ENCODE measurements at places on chromosomes 16 and 17.
A peak's percentile ranks its signal among the peaks of the same experiment; 100 is the strongest.

- DNase-seq = no peak
These were observed 418.0 kb downstream of the CA10 start for GRCh38 chr17:51740531-51740930.

GRCh38 chr17:41918314-41919164 is at the start of gene ACLY:
Gene ACLY (minus strand): TSS chr17:41918951. CDS start chr17:41913873, 5,078 bp downstream.
- DNase-seq = peak; percentile 95

DNA sequence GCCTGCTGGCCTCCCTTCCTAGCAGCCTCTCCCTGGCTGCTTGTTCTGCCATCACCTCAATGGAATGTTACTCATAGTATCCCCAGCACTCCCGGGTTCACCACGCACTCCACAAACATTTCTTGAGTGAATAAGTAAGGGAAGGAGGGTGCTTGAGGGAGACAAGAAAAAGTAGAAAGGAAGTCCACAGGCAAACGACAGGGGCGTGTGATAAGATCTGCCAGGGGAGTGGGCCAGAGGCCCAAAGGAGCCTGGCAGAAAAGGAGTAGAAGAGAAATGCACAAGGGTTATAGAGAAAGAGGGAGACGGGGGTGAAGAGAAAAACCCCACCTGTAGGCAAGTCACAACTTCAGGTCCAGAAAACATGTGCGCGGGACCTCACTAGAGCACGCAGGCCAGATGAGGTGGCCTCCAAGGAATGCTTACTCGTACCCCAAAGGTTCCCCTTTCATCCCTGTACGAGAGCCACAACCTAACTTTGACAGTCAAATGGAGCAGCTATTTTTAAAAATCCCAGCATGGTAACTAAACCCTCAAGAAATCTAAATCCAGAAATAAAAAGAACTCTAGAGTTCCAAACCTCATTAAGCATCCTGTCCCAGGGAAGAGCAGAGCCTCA is 6.6 kb downstream of the ZDHHC7 start:
- no peak for DNase-seq

- DNase-seq = peak; percentile 52
These were observed 981 bp upstream of the UNC13D start for GRCh38 chr17:75845058-75845711.

DNA sequence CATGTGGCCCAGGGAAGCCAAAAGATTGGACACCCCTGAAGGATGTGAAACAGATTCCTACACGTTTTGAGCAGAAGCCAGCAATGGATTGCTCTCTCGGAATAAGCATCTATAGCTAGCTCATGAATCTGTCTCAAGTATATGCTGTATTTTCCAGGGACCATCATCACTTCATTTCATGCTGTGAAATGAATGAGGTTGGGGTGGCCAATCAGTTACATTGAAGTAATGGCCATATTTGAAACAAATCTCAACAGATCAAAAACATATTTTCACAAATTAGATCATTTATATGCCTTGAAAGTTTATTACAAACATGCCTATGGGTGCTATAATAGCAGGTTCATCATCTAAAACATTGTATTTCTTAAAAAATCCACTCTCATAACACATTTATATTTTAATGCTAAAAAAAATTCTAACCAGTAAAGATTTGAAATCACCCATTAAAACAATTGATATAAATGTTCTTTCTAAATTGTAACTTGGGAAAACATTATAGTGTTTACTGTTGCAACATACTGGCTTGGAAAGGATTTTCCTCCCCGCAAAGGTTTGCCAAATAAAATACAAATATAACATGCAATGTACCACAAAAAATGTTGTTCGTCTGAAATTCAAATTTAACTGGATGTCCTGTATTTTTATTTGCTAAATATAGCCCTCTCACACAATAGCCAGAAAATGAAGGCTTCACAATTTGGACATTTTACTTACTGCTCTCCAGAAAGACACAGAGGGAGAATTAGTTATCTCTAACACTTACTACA is 743.6 kb downstream of the KCNJ2 start:
- DNase-seq = no peak

DNA sequence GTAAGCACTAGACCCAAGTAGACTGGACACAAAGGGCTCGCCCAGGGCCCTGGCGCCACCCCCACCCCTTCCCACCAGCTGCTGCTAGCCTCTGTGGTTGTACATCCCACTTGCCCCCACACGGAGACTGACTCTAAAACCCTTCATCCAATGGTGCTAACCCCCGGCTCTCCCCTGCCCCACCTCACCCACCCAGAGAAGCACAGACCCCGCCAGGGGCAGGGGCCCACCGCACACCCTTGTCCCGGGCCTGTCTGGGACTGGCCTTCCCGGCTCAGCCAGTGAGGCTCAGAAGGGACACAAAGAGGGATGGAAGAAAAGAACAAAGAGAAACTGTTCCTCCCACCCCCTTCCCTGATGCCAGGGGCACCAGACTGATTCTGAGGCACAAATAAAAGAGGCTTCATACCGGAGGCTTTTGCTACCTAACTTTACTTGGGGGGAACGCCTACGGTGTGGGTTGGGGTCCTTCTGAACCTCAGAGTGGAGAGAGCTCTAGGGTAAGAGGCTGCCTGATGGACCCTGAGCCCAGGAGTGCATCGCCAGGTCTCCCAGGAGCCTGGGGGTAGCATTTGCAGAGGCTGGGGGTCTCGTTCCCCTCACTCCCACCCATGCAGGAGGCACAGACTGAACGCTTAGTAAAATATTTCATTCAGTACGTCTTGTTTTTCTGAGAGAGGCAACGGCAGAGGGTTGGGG is 8.2 kb downstream of the CORO6 start:
- no peak for DNase-seq

DNA sequence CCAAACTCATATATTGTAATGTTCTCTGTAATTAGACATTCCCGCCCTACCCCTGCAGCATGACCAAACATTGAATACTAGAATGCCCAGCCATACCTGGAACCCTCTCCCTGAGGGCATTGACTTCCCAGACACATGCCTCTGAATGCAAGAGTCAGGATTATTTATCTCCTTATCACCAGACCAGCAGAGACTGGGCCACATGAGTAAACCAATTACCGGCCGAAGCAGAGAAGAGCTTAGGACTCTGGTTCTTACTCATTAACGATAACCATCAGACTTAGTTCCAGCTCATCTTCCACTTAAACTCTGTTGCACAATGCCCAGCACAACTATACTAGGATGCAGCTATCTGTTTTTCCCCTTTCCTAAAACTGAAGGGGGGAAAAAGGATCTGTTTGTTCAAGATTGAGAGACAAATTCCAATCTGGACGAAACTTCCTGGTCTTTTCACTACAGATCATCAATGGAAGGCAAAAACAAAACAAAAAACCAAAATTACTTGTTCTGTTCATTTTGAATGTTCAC is 88.2 kb upstream of the CORO6 start:
- DNase-seq = no peak

GRCh38 chr17:37570527-37571093 is 38.6 kb downstream of the SYNRG start:
- peak; percentile 7 for DNase-seq

DNA sequence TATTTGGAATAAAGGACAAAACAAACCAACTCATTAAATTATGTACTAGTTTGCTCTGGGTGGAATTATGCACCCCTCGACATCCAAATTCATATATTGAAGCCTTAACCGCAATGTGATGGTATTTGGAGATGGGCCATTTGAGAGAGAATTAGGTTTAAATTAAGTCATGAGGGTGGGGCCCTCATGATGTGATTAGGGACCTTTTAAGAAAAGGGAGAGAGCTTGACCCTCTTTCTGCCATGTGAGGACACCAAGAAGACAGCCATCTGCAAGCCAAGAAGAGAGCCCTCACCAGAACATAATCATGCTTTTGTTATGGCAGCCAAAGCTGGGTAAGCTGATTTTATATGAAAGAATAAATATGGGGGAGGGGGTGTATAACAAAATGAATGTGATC is 2.0 kb downstream of the C16orf87 start:
- DNase-seq = no peak

All from CD4-positive, alpha-beta T cell treated with Interleukin-6 at 100 ng/mL for 8 hours (primary cell).